Right kidney (tissue), 9 donors: ENCODE measurements at places on chromosomes 6 and 20.

GRCh38 chr20:53586640-53587039, 7.0 kb downstream of the ZNF217 start:
- DNase-seq: no peak

GRCh38 chr20:4999788-5000187, 1.5 kb downstream of the SLC23A2 start:
- DNase-seq: no peak

GRCh38 chr6:16238057-16238962, at the start of gene GMPR:
Gene GMPR (plus strand): TSS chr6:16238587. CDS start chr6:16238694, 107 bp downstream.
- DNase-seq: peak; percentile 82

DNA sequence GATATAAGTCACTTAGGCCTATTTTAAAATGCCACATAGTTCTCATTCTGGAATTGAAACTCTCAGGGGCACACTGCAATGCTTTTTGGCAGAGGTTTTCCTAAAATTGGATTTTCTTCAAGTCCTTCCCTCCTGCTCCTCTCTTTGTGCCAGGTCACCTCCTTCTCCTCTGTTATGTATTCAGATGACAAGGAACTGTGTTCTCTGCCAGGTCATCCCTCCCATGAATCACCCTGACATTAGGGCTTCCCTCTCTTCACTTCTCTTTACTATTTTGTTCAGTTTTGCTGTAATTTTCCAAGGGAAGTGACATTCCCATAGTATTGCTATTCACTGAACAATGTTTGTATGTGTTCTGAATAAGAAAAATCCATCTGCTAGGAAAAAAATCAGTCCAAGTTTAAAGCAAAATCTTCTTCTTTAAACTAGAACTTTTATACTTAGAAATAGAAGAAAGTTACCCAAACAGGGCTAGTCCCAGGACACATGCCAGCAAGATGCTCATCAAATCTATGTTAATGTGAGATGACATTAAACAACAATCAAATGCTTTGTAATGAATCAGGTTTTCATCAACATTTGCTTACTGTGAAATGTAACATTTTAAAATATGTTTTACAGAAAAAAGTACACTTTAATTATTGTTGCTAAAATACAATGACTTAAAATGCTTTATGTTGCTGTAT, 461.1 kb downstream of the MMUT start:
- no peak for DNase-seq

DNA sequence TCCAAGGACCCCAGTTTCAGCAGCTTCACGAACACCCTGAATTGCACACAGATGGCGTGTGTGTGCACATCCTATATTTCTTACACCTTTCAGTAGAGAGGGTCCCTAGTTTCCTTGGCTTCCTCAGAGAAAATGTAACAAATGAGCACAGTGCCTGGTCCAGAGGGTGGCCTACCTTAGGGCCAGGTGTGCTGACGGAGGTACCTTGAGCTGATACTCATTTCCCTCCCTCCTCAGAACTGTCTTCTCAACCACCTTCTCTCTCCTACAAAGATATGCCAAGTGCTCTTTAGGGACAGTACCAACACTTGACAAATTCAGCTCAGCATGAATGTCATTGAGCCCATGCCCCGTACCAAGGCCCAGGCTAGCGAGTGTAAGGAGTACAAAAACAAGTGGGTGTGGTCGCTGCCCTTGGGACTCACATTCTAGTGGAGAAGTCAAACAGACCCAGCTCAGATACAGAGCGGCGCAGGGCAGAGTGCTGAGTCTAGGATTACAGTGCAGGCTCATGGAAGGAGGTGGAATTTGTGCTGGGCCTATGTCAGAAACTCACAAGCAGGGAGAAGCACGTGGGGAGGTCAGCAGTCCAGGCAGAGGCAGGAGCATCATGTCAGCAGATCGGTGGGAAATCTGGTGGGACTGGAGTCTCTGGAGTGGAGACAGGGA, 9.6 kb upstream of the BPHL start:
- DNase-seq: no peak

DNA sequence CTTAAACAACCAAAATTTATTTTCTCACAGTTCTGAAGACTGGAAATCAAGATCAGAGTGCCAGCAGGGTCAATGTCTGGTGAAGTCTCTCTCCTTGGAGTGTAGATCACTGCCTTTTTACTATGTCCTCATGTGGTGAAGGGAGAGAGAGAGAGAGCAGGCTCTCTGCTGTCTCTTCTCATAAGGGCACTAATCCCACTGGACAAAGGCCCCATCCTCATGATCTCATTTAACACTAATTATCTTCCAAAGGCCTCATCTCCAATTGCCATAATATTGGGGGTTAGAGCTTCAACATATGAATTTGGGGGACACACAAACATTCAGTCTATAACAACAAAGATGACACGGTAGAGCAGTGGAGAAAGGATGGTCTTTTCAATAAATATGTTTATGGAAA, 27.4 kb downstream of the SOBP start:
- no peak for DNase-seq

GRCh38 chr20:1965520-1966351, 28.1 kb downstream of the PDYN start:
- peak; percentile 69 for DNase-seq

GRCh38 chr6:65998544-65998943, 291.5 kb upstream of the EYS start:
- no peak for DNase-seq

GRCh38 chr6:69948479-69949114, 82.2 kb downstream of the COL19A1 start:
- DNase-seq: no peak

GRCh38 chr6:67391955-67392354, 1243.1 kb upstream of the ADGRB3 start:
- no peak for DNase-seq

DNA sequence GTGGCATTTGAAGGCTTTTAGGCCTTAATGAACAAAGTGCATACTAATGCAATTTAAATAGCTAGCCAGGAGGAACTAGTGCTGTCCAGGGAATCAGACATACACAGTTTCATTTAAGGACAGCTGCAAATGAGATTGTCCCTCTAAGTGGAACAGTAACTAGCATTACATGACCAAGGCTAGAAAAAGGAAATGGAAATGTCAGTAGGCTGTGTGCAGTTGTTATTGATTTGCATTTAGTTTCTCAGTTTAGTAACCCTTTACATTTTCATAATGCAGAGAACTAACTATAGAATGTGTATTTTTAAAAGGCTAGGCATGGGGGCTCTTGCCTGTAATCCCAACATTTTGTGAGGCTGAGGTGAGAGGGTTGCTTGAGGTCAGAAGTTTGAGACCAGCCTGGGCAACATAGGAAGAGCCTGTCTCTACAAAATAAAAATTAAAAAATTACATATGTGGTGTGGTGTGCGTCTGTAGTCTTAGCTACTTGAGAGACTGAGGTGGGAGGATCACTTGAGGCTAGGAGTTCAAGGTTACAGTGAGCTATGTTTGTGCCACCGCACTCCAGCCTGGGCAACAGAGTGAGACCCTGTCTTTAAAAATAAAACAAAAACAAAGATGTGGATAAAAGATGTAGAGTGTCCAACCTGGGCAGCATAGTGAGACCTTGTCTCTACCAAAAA, 468.0 kb downstream of the UTRN start:
- DNase-seq: no peak

- DNase-seq: peak; percentile 74
Observed at GRCh38 chr20:21511850-21512633, 1.8 kb downstream of the NKX2-2 start.

- DNase-seq: peak; percentile 12
Observed at GRCh38 chr6:52815167-52816092, 11.8 kb upstream of the GSTA1 start.

DNA sequence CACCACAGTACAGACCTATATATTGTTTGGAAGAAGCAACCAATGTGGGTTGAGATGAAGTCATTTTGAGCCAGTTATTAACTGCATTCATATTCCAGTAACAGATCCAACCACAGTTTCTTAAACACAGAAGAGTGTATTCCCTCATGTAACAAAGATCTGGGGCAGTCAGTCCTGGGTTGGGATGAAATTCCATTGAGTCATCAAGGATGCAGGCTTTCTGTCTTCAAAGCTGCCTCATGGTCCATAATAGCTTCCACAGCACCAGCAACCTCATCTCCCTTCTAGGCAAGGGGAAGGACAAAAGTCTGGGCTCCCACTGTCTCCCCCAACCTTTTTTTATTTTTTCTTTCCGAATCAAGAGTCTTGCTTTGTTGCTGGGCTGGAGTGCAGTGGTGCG, 2.9 kb upstream of the SOD2 start:
- DNase-seq: no peak
